ENCODE measurements at places on chromosomes 2 and 18.

DNA sequence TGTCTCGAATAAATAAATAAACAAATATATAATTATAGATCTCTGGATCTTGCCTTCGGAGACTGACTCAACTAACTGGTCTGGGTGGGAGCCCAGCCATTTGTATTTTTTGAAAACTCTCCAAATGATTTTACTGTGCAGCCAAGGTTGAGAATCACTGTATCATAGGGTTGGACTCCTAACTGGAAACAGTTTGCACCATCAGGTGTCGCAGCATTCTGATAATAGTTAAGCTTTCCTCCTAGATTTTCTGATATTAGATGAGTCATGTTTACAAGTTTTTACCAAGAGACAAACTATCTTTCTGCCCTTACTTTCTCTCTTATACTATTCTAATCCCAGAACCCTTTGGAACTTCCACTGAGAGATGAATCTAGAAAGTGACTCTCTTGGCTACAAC is 16.8 kb downstream of the IL37 start:
- no peak for DNase-seq

DNA sequence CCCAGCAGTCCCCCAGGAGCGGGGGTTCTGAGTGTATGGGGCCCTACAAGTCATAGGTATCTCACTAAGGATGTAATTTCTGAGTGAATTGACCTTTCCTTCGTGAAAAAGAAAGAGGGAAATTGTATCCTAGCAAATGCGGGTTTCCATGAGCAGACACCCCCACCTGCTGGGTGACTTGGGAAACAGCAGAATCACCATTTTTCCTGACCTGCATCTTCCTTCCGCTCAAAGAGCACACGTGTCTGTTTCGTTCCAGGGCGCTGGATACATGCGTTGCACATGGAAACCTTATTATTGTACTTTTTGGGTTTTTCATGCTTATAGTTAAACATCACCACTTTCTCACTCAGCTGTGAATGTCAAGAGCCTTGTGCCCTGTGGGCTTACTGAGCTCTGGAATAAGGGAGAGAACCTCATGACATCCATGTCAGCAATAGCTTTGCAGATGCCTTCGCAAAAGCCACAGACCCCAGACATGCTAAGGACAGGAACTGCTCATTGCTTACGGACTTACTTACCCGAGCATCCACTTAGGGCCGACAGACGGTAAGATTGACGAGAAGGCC is 132.8 kb downstream of the TPO start:
- DNase-seq, result no peak

DNA sequence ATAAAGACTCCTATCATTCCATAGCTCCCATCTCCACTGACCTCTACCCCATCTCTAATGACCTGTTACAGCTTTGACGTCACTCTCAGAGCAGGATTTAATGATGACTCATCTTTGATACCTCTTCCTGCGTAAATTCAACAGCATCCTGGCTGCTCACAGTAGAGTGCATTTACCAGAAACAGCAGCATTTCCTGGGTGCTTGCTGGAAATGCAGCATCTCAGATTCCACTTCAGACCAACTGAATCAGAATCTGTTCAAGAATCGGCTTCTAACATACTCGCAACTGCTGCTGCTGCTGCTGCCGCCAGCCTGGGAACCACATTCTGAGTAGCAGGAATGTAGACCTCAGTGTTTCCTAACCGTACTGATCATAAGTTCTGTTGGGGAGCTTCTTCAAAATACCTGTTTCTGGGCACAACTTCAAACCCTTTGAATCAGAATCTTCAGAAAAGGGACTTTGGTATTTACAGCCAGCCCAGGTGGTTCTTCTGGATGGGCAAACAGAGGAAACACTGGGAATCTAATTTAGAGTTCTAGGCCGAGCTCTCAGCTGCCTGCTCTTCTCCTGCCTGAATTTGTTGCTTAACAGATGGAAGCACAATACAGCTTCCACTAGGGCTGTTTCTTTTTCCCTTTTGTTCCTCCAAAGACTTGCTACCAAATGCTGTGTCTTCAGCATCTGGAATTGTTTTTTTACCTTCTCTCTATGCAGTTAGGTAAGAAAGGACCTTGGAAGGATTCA is 241.4 kb downstream of the NCKAP5 start:
- no peak for DNase-seq

DNA sequence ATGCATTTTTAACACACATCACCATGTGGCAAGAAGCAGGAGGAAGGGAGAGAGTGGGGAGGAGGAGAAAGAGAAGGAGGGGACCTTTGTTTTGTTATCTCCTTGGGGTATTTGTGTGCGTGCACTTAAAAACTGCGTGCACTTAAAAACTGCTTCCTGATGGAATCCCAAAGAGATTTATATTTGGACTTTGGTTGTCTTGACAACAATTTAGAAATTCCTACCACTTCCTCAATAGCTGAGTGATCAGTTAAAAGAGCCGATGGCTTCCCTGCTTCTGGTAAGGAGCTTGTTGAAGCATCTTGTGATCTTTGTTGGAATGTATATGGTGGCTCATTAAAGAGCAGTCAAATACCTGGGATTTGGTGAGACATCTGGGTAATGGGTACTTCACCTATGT is 4.5 kb downstream of the RAB31 start:
- DNase-seq, result no peak

DNA sequence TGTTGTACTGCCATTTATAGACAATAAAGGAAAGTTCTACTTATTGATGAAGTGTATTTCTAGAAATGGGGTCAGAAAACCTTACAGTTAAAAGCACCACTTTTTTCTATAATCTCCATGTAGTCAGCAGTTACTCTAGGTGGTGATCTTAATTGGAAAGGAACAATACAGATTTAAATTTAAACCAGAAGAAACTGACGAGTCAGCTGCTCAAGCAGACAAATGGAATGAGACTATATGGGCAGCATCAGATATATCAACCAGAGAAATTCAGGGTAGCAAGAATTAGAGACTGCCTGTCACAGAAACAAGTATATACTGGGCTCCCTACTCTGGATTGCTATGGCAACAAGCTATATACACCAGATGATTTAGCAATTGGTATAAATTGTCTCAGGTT is 99.6 kb upstream of the SCG2 start:
- DNase-seq, result no peak

- no peak for DNase-seq
Observed at GRCh38 chr2:143081616-143082015, 47.6 kb upstream of the ARHGAP15 start.

DNA sequence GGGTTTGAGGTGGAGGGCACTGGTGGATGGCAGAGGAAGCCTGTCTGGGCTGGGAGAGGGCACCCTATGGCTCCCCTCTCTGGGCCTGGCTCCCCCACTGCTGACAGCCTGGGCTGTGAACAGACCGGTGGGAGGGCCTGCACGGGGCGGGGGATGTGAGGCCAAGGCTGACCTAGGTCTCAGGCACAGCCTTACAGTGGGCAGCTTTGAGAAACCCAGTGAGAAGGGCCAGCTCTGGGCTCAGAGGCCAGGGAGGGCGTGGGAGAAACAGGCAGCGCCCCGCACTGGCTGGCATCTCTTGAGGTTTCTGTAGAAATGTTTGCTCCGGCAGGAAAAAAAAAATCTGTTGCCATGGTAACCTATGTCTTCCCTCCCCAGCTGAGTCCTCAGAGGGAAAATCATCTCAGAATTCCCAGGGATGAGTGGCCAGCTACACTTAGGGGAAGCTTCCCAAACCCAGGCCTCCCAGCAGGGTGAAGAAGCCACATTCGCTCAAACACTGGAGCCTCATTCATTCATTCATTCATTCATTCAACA is 71.7 kb upstream of the TAF1B start:
- no peak for DNase-seq

- DNase-seq, result no peak
Observed at GRCh38 chr2:142095647-142096046, 35.2 kb downstream of the LRP1B start.

DNA sequence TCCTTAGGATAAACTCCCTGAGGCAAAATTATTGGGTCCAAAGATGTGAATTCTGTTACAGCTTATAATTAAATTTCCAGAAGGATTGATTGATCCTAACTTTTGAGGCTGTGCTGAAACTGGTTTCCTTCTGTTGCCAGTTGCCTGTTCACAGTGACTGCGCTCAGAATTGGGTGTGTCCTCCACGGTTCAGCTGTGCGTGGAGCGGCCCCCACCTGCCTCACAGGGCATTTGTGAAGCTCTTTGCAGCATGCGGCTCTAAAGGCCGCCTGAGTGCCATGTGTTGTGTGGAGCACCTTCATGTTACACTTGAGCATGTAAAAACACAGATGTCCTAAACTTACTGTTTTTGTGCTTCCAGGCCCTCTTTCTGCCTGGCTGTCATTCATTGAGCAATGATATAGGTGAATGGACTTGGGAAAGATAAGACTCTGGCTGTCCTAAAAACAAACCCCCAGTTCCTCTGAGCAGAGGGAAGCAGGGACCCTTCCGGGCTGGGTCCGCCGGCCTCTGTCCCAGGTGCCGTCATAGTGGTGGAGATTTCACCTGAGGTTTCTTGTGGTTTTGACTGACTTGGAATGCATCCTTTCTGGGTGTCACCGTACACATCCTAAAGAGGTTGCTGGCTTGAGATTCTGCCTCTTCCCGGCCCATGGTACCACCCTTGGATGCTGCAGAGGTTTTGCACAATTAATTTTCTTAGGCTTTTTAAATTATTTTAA is 173.6 kb downstream of the LDLRAD4 start:
- DNase-seq, result peak; percentile 22

DNA sequence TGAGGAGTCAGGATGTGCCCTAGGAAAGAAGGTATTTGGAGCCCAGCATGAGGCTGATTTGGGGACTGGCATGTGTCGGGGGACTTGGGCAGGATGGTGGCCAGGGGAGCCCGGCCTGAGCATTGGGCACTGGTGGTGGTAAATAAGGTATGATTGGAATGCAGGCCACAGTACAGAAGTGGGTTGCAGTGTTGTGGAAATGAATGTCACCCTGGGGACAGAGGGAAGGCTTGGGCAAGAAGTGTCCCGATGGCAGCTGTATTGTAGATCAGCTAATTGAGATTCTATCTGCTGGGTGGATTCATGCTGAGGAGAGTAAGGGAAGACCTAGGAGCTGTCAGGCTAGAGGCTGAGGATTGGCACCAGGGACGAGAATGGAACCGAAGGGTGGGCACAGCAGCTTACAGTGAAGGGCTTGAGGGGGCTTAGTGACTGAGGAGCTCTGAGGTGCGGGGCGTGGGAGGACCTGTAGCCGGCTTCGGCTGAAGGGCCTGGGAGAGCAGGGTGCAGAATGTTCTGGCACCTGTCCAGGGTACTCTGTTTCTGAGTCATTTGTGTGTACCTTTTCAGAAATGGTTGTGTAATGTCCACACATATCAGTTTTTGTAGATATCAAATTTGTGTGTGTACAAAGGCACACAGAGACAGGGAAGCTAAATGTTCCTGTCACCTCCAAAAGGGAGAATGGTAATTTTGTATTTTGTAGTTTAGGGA is 170.2 kb downstream of the PRKCE start:
- DNase-seq, result peak; percentile 86

DNA sequence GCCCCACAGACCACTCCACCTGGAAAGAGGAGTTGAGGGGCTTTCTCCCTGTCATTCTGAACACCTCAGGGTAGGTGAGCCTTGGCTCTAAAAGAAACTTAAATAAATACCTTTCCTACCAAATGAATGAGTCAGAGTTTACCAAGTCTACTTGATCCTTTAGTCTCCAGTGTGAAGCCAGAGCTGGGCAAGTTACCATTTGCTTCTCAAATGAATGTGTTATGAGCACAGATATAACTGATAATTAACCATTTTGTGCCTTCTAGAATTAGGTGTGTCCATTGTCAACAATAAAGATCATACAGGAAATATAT is 347.7 kb downstream of the KIAA1328 start:
- no peak for DNase-seq

DNA sequence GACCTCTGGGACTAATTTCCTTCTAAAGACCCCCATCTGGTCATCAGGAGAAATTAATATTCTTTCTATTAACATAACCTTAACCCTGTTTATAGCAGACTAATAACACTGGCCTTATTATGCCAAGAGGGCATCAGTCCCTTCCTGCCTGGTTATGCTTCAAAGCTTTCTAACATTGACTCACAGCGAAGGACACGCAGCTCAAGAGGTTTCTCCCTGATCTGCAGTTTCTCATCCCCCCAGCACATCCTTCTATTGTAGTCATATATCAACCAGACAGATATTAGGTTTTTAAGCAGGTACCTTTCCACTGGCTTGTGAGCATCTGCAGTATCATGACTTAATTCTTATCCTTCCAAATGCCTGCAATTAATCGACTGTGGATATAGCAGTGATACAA is 100.0 kb upstream of the CXCR4 start:
- no peak for DNase-seq

DNA sequence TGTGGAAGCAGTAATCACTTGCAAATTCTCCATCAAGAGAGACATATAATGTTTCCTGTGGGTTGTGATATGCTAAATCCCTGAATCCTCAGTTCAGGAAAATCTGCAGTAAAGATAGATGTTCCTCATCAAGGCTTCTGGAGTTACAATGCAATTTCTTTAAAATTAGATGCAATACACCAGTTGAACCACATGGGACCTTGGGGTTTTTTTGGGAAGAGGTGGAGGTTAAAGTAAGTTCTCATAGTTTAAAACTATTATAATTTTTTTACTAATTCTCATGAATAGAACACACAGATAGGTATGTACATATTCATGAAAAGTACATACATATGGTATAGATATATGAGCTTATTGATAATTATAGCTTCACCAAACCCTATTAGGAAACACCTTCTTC is 496.2 kb downstream of the SATB2 start:
- no peak for DNase-seq

GRCh38 chr2:239889641-239890121 is 135.5 kb downstream of the NDUFA10 start:
- DNase-seq, result peak; percentile 41

DNA sequence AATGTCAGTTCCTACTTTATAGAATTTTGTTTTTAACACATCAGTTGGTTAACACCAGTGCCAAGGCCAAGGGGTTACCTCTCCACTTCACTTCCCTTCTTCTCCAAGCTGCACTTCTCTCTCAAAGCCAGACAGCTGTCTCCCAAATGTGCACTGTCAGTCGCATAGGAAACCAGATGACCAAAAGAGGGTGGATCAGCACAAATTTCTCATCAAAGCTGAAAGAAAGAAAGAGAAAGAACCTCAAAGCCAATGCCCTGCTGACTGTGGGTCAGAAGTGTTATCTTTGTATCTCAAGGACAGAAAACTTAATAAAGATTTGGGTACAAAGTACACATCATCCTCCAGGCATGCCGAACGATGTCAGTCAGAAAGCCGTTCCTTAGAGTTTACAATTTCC is 32.2 kb downstream of the SPATS2L start:
- no peak for DNase-seq

GRCh38 chr18:61352611-61353010 is 19.4 kb downstream of the CDH20 start:
- DNase-seq, result no peak

Data from left lobe of liver (tissue), 2 donors.